ENCODE measurements at places on chromosomes 1 and 21.

- no peak for DNase-seq
Observed at GRCh38 chr1:20873311-20873710, 86.2 kb upstream of the HP1BP3 start.

DNA sequence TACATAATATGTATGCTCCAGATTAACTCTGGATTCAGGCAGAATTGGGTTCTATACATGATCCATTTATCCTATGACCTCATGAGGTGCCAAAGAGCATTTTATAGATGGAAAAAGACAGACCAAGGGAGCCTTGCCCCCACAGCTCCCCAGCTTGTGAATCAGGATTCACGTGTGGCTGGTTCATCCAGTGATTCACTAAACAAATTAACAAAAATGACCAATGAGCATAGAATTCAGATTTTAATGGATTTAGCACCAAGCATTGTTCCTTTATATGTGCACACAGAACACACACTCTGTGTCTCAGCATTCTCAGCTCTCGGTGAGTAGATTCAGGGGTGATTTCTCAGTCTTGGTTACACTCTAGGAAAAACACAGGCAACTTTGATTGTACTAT is 51.7 kb upstream of the BARHL2 start:
- no peak for DNase-seq

DNA sequence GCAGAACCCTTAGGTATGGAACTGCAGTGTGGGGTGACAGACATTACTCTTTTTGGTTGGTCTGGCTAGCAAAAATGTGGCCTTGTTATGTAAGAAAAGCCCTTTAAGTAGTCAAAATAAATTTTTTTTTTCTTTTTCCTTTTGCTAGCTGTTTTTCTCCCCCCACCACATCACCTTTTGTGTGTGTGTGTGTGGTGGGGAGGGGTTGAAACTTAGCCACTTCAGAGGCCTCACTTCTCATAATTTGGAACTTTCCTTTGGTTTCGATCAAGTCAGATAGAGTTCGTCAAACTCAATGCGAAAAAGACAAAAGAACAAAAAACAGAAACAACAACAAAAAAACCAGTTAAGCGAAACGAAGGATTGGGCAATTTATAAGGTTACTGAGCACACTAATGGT is 1.9 kb upstream of the PRMT2 start:
- no peak for DNase-seq

DNA sequence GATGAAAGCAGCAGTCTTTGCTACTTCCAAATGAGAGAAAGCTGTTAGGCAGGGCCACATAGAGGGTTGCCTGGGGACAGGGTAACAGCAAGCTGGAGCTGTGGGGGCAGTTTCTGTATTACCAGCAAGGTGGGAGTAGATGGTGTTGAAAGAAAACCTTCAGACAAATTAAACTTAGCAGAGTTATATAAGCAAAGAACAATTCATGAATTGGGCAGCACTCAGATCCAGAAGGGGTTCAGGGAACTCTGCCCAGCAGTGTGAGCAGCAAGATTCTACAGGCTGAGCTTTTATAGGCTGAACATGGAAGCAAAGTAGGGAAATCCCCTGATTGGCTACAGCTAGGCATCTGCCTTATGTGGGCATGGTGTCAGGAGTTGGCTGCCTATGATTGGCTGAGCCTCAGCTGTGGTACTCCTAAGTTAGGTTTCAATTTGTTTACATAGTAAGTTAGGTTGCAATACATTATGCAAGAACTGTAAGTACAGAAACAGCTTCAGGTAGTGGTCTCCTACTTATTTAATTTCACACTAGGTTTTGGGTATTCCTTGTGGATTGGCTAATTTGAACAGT is 64.1 kb upstream of the TMPRSS2 start:
- DNase-seq: no peak

- no peak for DNase-seq
Observed at GRCh38 chr1:220682901-220683576, 7.1 kb upstream of the C1orf115 start.

- DNase-seq: no peak
Observed at GRCh38 chr1:176515310-176515709, 52.3 kb downstream of the PAPPA2 start.

DNA sequence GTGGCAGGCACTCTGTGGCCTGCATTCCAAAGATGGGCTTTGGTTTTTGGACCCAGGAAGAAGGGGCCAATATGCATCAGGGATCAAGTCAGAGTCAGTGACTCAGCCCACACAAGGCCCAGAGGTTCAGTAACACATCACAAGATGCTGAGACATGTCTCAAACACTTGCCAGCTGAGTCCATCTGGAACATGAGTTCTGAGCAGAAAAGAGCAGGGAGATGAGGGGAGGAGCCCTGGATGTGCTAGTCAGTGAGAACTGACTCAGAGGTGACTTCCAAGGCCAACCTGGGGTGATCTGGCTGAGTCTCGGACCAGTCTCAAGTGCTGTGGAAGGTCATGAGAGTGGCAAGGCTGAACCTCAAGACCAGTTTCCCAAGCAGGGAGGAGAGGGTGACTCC is 150.1 kb downstream of the CDC7 start:
- DNase-seq: no peak

- DNase-seq: no peak
Observed at GRCh38 chr1:18322368-18323032, 158.2 kb upstream of the KLHDC7A start.

DNA sequence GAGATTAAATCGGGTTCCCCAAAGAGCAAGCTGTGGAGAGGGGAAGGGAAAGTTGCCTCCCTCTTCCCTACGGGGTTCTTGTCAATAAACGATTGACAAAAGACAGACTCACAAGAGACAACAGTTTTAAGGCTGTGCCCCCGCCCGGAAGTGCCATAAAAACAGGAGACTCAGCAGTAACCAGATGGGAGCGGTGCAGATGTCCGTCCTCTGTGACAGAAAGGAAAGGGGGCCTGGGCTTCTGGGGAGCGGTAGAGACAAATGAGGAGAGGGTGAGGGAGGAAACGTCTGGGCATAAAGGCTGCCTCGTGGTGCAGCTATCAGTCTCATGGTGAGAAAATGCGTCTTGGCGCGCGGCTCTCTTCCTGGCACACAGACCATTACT is 5.9 kb downstream of the TP73 start:
- DNase-seq: no peak

DNA sequence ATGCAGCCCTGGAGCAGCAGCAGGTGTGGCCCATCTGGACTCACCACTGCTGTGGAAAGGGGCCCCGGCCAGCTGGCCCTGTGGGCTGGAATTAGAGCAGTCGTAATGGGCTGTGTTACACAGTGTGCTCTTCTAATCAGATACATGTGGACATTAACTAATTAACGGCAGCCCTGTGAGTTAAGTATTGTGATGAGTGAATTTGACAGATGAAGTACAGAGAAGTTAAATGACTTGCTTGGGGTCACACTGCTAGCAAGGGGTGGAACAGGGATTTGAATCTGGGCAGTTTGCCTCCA is 58.6 kb downstream of the MDM4 start:
- no peak for DNase-seq

- DNase-seq: peak; percentile 70
Observed at GRCh38 chr1:46043458-46044017, 88.9 kb downstream of the PIK3R3 start.

- DNase-seq: no peak
Observed at GRCh38 chr1:17109892-17110554, 9.2 kb downstream of the PADI2 start.

- no peak for DNase-seq
Observed at GRCh38 chr21:45304476-45304830, 16.8 kb upstream of the POFUT2 start.

DNA sequence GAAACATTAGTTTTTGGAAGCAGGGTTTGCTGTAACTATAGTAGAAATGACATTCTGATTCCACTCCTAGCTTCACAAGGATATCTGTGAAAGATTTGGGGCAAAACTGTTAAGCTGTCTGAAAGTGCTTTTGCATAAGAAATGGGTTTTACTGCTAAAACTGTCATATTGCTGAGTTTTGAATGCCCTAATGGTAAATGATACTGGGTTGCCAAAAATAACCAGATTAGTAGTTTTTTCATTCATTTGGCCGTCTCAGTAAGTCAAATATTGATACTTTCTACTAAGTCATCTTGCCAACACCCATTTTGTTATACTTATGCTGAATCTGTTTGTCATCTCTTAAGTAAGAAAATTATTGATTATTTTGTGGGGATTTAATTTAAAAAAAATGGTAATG is 399 bp upstream of the PTPRC start:
- no peak for DNase-seq

DNA sequence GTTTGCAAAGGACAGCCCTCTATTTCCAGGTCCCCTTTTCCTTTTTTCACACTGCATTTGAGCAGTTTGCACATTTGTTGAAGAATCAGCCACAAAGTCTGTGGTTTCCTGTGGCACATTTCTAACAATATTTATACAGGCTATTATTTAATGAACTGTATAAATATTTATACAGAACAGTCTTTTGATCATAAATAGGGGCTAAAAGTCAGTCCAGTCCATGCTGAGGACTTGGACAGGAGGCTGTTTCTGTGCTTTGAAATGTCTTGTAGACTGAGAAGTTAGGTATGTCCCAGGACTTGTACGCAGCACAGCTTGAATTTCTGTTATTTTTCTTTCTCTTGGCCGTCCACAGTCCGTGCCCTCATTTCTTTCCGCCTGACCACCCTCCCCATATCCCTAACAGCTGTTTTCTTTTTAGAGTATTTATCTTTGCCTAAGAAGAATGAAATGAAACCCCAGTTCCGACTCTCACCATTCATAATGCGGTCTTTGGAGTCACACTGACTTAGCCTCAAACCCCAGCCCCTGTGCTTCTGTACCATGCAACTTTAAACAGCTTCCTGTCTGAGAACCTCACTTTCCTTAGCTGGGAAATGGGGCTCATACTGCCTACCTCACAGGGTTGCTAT is 19.7 kb downstream of the FGGY start:
- DNase-seq: no peak

DNA sequence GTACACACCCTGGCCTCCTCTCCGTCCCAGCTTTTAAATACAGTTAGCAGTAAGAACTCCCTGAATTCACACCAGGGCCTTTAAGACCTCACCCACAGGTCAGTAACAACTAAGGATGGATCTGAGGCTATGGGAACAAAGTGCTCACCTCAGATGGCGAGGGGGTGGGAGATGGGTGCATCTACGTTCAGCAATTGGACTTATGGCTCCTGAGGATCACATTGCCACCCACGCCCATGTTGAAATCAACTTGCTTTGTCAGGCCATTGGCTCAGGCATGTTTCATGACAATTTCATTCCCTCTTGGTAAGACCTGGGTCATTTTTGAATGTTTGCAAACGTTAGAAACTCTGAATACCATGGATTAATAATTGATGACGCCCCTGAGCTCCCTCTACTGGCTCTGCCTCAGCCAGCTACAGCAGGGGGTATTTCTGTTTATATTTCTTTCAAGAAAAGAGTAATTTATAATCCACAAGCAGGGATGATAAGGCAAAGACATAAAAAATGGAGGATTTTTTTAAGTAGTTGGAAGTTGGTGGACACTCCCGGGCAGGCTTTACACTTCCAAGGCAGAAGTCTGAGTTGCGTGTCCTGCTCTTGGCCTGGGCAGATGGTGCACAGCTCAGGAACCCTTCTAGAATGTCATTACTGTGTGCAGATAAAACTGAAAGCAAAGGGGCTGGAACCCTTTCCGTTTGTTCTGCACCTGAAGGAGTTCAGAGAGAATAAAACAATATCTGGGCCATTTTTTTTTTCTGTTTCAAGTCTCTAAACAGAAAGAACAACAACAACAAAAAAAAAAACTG is 13.7 kb upstream of the LBR start:
- DNase-seq: no peak

- no peak for DNase-seq
Observed at GRCh38 chr21:41839387-41840000, 39.6 kb downstream of the PRDM15 start.

DNA sequence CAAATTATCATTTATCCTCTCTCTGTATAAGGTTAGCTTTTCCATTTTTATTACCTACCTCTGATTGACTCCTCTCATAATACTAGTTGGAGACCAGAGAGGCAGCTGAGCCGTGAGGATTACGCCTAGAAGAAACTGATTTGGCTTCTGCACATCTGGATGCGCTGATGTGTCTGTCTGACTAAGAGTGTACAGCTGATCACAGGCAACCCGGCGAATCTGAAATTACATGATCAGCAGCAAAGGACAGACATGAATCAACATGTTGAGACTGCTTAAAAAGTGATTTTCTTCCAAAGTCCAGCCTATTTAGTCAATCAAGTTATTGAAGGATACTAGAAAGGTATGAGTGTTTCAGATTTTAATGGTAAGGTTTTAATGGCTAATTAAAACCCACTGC is 81.2 kb downstream of the PCSK9 start:
- no peak for DNase-seq

- no peak for DNase-seq
Observed at GRCh38 chr1:223834660-223835263, 11.0 kb downstream of the TP53BP2 start.

DNA sequence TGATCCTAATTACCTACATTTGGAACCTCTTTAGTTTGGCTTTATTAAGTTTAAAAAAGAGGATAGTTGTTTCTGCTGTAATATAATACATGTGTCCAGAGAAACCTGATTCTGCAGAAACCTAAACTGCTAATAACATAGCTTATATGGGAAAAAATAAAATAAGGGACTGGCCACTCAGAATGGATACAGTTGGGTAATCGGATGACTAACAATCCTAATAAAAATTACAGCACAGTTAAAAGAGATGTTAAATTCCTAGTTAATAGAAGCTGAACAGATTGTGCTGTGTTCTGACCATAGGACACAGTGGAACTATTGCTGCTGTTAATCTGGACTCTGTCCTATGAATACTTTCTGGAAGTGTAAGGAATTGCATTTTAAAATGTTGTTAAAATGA is 16.0 kb downstream of the ARV1 start:
- no peak for DNase-seq

DNA sequence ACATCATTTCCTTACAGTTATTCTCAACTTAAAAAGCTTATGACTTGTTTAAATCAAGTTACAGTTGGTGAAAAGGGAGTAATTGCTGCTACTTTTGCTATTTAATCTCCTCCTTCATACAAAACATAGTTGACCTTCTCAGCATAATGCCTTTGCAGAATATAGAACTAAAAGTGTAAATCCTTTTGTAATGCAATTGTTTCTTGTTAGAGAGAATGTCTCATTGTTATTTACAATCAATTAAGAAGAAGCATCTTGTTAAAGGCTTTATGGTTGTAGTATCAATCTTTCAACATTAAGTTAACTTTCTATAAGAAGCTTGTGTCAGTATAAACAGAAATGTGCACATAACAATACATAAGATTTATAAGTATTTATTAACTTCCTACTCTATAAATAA is 360.7 kb downstream of the BRINP3 start:
- DNase-seq: no peak

GRCh38 chr1:207007352-207008033 is 25.1 kb downstream of the C1orf116 start:
- no peak for DNase-seq

Data from SIG-M5 (cell line).